GOT3 (cell line): ENCODE measurements at places on chromosomes 13 and 19.

GRCh38 chr19:56105090-56105701 is 15.9 kb downstream of the ZNF787 start:
- no peak for DNase-seq

- DNase-seq: no peak
Observed at GRCh38 chr19:46201454-46202310, 27.9 kb upstream of the IGFL1 start.

DNA sequence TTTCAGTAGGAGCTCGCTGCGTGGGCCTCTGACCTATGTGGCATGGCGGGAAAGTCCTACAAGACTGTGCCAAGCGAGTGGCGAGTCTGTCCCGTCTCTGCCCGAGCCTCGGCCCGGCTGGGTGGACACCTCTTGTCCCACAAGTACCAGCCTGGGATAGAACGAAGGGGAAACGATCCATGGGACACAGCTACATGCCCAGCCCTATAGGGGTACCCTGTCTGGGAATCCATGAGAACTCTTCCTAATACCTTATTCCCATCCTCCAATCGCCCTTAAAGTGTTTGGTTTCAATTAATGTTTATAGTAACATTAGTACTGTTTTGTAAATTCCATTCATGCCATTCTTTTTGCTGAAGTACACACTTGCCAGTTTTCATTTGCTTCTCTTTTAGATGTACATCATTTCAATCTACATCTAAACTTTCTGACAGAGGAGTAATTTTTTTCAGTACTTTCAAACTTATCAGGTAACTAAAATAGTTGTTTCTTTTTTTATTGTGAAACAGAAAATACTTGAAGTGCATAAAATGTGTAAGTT is 667 bp upstream of the ZNF790 start:
- no peak for DNase-seq

DNA sequence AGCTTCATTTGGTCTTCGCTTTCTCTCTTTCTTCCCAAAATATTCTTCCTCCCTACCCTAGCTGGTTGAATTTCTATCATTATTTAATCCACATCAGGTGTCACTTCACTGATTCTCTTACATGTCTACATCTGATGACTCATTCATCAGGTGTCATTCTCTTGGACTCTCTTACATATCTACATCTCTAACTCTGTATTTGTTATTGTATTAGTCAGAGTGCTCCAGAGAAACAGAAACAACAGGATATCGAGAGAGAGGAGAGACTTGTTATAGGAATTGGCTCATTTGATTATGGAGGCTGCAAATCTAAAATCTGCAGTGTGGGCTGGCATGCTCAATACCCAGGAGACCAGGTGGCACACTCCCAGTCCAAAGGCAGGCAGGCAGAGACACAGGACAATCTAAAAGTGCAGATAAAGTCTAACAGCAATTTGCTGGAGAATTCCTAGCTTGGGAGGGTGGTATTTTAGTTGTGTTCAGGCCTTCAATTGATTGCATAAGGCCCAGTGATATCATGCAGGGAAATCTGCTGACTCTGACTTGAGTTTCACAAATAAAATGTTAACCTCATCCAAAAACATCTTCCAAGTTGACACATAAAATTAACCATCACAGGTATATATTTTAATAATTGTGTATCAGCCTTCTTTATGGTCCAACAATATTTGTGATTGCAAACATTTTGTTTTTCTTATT is 541.4 kb upstream of the SLITRK5 start:
- DNase-seq: no peak

GRCh38 chr13:47216176-47216822 is 319.4 kb upstream of the HTR2A start:
- DNase-seq: no peak

DNA sequence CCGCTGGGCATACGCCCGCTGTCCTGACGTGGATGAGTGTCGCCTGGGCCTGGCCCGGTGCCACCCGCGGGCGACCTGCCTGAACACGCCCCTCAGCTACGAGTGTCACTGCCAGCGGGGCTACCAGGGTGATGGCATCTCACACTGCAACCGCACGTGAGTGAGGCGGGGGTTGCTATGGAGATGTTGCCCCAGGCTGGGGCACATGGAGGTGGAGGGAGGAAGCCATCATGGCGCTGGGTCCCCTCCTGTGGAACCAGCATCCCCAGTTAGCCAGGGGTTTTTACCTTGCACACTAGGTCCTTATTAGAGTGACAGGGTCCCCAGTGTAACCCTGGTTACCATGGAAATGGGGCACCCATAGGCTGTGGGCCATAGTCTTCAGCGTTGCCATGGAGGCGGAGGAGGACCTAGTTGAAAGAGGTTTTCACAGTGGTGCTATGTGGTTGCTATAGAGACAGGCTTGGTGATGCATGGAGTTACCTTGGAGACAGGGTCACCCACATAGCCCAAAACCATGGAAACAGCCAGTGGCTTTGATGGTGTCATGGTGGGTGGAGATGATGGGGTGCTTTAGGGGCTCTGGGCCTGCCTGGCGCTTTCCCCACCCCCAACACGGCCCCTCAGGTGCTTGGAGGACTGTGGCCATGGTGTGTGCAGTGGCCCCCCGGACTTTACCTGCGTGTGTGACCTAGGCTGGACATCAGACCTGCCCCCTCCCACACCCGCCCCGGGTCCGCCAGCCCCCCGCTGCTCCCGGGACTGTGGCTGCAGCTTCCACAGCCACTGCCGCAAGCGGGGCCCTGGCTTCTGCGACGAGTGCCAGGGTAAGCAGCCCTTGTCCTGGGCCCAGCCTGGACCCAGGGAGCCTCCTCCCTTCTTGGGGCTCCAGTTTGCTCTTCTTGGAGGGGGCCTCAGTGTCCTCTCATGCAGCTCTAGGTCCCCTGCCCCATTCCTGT is 27.1 kb downstream of the MEGF8 start:
- DNase-seq: no peak

DNA sequence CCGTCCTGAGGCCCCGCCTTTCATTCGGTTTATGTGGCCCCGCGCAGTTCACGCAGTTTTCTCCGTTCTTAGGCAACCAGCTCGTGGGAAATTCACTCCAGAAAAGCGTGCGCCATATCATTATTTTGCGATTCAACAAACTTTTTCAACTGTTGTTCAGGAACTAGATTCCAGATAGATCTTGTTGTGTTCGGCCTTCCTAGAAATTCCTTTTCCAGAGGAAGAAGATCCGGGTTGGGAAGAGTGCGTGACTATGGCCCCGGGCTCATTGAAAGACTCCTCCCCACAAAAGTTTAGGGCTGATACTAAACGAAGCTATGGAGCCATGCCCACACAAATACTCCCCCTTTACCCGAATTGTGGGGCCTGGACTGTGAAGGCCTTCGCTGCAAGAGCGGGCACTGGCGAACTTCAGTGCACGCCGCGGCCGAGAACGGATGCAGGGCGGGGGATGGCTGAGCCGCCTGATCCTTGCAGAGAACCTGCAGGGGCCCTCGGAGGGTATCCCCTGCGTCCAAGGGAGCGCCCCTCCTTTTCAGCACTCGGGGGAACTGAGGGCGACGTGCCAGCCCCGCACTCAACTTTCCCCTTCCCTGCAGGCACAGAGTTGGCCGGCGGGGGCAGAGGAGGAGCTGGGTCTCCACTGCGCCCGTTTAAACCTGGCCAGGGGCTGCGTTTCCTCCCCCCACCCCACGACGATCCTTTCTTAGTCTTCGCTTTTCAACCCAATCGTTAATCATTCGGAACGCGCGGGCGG is 904 bp upstream of the SOX1 start:
- DNase-seq: no peak

DNA sequence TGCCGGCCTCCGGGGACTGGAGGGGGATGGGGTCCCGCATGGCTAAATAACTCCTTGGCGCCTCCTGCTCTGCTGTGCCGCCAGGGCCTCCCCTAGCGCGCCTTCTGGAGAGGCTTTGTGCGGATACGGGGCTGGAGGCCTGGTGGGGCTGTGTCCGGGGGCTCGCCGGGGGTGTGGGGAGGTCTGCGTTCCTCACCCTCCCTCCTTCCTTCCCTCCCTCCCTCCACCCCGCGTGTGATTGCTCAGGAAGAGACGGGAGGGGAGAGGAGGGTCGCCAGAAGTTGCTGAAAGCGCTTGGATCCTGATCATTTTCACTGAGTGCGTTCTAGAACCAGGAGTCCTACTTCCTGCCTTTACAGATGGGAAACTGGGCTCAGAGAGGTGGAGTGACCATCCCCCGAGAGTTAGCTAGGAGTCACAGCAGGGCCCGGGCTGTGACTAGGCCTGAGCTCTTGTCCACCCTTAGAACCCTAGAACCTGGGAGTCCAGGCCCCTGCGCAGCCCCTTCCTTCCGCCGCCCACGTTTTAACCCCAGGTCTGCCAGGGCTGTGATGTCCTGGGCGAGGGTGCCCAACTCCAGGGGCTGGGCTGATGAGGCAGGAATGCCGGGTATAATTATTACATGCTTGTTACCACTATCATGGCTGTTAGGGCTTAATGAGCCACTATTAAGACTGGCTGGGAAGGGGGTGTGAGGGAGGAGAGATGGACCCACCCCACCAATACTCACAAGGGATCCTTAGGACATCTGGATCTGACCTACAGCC is 782 bp upstream of the JUND start:
- DNase-seq: no peak

- DNase-seq: no peak
Observed at GRCh38 chr13:46639033-46639981, 86.3 kb downstream of the LRCH1 start.

DNA sequence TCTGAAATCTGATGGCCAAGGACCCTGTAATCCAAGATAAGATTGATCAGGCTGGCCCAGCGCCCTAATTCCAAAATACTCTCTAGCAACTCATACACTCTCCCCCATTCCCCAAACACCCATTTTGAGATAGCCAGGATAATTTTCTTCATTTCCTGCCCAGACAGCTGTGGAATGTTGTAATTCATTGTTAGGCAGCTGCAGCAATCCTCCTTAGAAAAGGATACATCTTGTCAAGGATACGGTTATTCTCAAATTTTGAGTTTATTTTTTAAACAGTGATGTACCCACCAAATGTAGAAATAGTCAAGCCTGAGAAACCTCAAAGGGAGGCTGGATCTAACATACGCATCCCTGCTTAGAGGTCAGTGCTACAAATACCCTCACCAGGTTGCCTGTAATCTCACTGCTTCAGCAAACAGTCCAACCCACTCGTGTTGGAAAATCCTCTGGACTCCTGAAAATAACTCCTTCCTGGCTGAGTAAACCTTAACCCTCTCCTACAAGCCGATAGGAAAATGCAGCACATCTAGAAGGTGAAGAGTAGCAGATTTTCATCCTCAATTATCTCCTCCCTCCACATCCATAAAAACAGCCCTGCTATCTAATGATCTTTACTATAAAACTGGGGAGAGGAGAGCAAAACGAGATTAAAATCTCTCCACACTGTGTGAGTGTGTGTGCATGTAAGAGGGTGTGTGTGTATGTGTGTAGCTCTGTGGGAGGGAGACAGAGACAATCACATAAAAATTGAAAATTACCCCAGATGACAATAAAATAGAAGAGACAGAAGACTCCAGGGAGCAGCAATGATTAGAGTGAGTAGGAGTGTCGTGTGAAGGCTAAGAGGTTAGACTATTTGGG is 683.1 kb downstream of the DIAPH3 start:
- DNase-seq: no peak

- no peak for DNase-seq
Observed at GRCh38 chr19:2308114-2308556, at the start of gene LINGO3. LINGO3 (minus strand) TSS chr19:2308154; CDS start chr19:2291776, 16,378 bp downstream.

GRCh38 chr19:531753-532560 is at the start of gene CDC34:
CDC34 (plus strand) TSS chr19:531760; CDS start chr19:531932, 172 bp downstream.
- DNase-seq: no peak

DNA sequence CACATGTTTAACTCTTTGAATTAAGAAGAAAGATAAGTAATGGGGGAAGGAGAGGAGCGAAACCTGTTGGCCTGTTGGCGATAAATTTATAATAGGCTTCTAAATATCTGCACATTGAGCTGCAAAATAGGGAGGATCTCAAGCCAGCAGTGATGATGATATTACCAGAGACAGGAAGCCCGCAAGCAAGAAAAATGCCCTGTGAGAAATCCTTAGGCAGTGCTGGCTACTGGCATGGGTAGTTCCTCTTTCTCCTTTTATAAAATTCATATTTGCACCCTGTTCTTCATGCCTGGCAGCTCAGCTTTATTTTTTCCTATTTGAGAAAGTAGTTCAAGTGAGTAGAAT is 858 bp upstream of the USP12 start:
- DNase-seq: no peak

DNA sequence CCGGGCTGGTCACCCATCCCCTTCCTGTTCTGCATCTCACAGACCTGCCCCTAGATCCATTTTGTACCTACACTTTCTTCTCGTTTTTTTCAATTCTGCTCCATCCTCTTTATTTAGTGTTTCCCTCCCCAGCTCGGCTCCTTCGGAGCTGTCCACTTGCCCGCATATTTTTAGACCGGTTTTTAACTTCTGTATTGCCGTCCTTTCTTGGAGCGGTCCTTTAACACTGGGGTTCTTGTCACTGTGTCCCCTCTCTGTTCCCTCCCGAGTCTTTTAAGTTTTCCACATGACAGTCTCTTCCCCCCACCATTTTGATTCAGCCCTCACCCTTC is 1.7 kb downstream of the ARHGAP35 start:
- DNase-seq: no peak

GRCh38 chr13:49238621-49239020 is 9.1 kb upstream of the CDADC1 start:
- no peak for DNase-seq

DNA sequence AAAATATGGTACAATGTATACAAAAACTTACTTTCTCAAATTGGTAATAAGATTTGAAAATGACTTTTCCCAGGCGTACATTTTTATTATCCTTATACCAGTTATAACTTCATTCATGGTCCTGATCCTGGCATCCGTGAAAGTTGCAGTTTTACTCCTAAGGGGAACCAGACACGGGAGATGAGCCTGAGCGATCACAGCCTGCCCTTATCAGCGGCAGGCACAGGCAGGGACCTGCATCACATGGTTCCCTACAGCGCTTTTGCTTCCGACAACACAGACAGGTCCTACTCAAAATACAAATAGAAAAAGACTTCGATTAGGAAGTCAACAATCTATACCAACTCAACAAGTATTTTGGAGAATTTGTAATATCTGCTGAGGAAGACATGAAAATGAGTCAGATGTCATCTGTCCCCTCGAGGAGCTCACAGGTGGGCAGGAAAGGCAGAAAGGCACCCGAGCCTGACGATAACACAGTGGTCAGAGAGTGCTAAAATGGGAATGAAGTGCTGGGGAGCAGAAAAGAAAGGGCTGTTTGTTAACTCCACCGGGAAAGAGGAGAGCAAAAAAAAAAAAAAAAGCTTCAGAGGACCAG is 93.4 kb downstream of the ABCC4 start:
- no peak for DNase-seq

DNA sequence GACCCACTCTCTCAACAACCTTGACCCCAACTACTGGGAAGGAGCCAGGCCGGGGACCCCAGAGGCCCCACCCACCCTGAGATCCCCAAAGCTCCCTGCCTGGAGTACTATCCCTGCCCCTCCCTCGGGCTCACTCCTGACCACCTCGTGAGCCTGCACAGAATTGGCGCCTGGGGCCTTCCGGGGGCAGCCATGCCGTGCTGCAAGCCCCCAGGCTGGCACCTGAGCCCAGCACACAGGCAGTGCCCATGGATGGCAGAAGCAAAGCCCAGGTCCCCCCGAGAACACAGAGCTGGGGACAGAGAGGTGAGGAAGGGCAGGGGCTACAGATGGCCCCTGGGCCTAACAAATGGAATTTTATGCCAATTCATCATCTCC is 13.9 kb downstream of the LSM4 start:
- no peak for DNase-seq
